Endodermal cell (in vitro differentiated cells): ENCODE measurements at places on chromosomes 6 and 20. TPM values are rescaled to one million over a fixed set of nuclear protein-coding genes. Genes with fewer than 3 reads are reported as not detected.
A peak's percentile ranks its signal among the peaks of the same experiment; 100 is the strongest.

- no peak for DNase-seq
- no peaks in the 10 kb centered on the region for H3K27me3 ChIP-seq
- H3K36me3 ChIP-seq: peaks cover 33% of the 10 kb centered on the region
- no peak overlapping the region for H3K4me3 ChIP-seq
- no peak overlapping the region for H3K27ac ChIP-seq
Observed at GRCh38 chr6:156826290-156826955, 49.2 kb downstream of the ARID1B start.

GRCh38 chr20:5806457-5807263 lies 56.5 kb downstream of the SHLD1 start:
- no peak overlapping the region for H3K27ac ChIP-seq
- H3K4me1 ChIP-seq: peaks cover 4% of the 10 kb centered on the region
- no peaks in the 10 kb centered on the region for H3K27me3 ChIP-seq
- H3K4me3 ChIP-seq: no peak overlapping the region
- no peaks in the 10 kb centered on the region for H3K36me3 ChIP-seq

GRCh38 chr6:106609699-106610098 lies 19.6 kb downstream of the RTN4IP1 start:
- H3K27ac ChIP-seq: no peak overlapping the region
- no peaks in the 10 kb centered on the region for H3K36me3 ChIP-seq
- no peaks in the 10 kb centered on the region for H3K27me3 ChIP-seq
- DNase-seq: peak; percentile 69
- H3K4me1 ChIP-seq: no peaks in the 10 kb centered on the region

Gene OVOL2
- 4.8 to 18.7 TPM (median 17.0 TPM) in 3 replicates for total RNA-seq

Gene SNRPB
- 202 to 316 TPM (median 310 TPM) in 3 replicates for total RNA-seq

DNA sequence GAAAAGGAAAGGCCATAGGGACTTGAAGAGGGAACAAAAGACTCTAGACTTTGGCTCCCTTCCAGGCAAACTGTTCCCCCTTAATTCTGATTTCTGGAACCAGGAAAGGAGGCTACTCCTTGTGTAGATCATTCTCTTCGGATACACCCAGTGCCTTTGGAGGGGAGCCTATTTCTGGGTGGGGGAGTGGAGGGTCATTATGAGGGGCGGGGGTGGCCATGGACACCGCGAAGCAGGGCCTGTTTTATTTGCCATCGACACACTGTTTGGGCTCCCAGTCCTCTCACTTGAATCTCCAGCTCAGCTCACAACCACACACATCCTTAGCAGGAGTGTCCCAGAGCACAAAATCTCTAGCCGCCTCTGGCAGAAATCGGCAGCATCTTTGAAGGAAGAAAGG lies 132.3 kb downstream of the PXDC1 start:
- no peaks in the 10 kb centered on the region for H3K36me3 ChIP-seq
- no peaks in the 10 kb centered on the region for H3K27me3 ChIP-seq
- no peaks in the 10 kb centered on the region for H3K4me1 ChIP-seq

- H3K27me3 ChIP-seq: no peaks in the 10 kb centered on the region
- H3K4me3 ChIP-seq: no peak overlapping the region
- no peak for DNase-seq
- H3K4me1 ChIP-seq: no peaks in the 10 kb centered on the region
Observed at GRCh38 chr20:11020712-11021111, 346.9 kb upstream of the JAG1 start.

Gene RTN4IP1
- 1.7 to 9.9 TPM (median 8.9 TPM) in 3 replicates for total RNA-seq

GRCh38 chr6:119334535-119335264 lies 14.9 kb downstream of the MAN1A1 start:
- H3K4me3 ChIP-seq: no peak overlapping the region
- H3K27me3 ChIP-seq: no peaks in the 10 kb centered on the region
- H3K27ac ChIP-seq: no peak overlapping the region
- DNase-seq: no peak

Gene CLPSL1
- not detected in 3 replicates for total RNA-seq

GRCh38 chr6:148564494-148565035 lies 182.3 kb upstream of the UST start:
- peaks cover 9% of the 10 kb centered on the region for H3K27me3 ChIP-seq
- H3K4me3 ChIP-seq: no peak overlapping the region
- H3K27ac ChIP-seq: no peak overlapping the region
- no peak for DNase-seq
- H3K4me1 ChIP-seq: no peaks in the 10 kb centered on the region

- no peaks in the 10 kb centered on the region for H3K4me1 ChIP-seq
- no peaks in the 10 kb centered on the region for H3K36me3 ChIP-seq
- no peak for DNase-seq
Observed at GRCh38 chr20:52922436-52922835, 49.7 kb upstream of the TSHZ2 start.

GRCh38 chr6:36616893-36617521 lies 22.8 kb downstream of the SRSF3 start:
- H3K4me3 ChIP-seq: no peak overlapping the region
- DNase-seq: no peak
- H3K27me3 ChIP-seq: no peaks in the 10 kb centered on the region
- H3K27ac ChIP-seq: no peak overlapping the region
- H3K4me1 ChIP-seq: peaks cover 6% of the 10 kb centered on the region
- peaks cover 13% of the 10 kb centered on the region for H3K36me3 ChIP-seq

Gene KHDC1L
- total RNA-seq: not detected in 3 replicates

Gene DDO
- not detected in 3 replicates for total RNA-seq

Gene MOCS1
- 11.1 and 11.3 TPM in 2 replicates for total RNA-seq

- no peak overlapping the region for H3K4me3 ChIP-seq
- no peak overlapping the region for H3K27ac ChIP-seq
- no peak for DNase-seq
- H3K4me1 ChIP-seq: no peaks in the 10 kb centered on the region
- H3K36me3 ChIP-seq: no peaks in the 10 kb centered on the region
- no peaks in the 10 kb centered on the region for H3K27me3 ChIP-seq
Observed at GRCh38 chr6:127635091-127635490, 58.1 kb downstream of the C6orf58 start.

GRCh38 chr6:35036828-35037663 lies 104.1 kb downstream of the TCP11 start:
- H3K4me3 ChIP-seq: no peak overlapping the region
- peaks cover 10% of the 10 kb centered on the region for H3K4me1 ChIP-seq
- no peaks in the 10 kb centered on the region for H3K27me3 ChIP-seq
- H3K27ac ChIP-seq: no peak overlapping the region

- no peak overlapping the region for H3K4me3 ChIP-seq
- no peak for DNase-seq
- H3K27me3 ChIP-seq: no peaks in the 10 kb centered on the region
- no peak overlapping the region for H3K27ac ChIP-seq
- H3K36me3 ChIP-seq: no peaks in the 10 kb centered on the region
- no peaks in the 10 kb centered on the region for H3K4me1 ChIP-seq
Observed at GRCh38 chr6:106579281-106579680, 50.0 kb downstream of the RTN4IP1 start.

DNA sequence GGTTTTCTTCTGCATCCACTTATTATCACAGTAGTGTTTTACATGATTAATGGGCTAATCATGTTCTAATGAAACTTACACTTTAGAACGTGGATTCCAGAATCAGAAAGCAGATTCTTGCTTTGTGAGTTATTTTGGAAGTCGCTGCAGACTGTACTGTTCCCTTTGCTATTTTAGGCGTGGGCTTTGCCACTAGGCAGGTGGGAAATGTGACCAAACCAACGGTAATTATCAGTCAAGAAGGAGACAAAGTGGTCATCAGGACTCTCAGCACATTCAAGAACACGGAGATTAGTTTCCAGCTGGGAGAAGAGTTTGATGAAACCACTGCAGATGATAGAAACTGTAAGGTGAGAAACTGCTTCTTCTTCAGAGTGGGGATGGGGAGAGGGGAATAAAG lies 598 bp downstream of the FABP7 start:
- no peak overlapping the region for H3K27ac ChIP-seq
- H3K36me3 ChIP-seq: no peaks in the 10 kb centered on the region
- no peaks in the 10 kb centered on the region for H3K27me3 ChIP-seq
- peaks cover 8% of the 10 kb centered on the region for H3K4me1 ChIP-seq
- H3K4me3 ChIP-seq: peak overlapping the region; percentile 37

DNA sequence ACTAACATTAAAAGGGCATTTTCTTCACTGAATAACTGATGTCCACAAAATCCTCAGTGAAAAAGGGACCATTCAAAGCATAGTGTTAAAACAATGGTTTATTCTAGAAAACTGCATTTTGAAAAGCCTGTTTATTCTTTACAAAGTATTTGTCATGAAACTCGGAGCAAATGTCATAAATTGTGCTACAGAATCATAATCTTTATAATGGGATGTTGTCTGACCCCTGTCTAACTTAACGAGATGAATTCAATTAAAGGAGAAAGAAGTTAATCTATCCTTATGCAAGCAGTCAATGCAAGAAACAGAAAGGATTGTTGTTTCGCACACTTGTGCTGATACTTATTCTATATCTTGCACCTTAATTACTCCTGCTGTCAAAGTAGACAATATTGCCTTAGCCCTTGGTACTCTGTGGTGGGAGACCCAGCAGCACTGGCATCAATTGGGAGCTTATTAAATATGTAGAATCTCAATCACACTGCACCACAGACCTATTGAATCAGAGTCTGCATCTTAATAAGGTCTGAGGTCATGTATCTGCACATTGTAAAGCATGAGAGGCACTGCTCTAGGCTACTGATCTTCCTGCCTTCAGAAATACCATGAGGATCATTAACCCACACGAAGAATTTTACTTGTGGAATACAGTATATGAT lies 708.3 kb downstream of the HDGFL1 start:
- H3K4me3 ChIP-seq: no peak overlapping the region
- DNase-seq: no peak
- H3K4me1 ChIP-seq: no peaks in the 10 kb centered on the region
- no peak overlapping the region for H3K27ac ChIP-seq
- H3K36me3 ChIP-seq: no peaks in the 10 kb centered on the region

DNA sequence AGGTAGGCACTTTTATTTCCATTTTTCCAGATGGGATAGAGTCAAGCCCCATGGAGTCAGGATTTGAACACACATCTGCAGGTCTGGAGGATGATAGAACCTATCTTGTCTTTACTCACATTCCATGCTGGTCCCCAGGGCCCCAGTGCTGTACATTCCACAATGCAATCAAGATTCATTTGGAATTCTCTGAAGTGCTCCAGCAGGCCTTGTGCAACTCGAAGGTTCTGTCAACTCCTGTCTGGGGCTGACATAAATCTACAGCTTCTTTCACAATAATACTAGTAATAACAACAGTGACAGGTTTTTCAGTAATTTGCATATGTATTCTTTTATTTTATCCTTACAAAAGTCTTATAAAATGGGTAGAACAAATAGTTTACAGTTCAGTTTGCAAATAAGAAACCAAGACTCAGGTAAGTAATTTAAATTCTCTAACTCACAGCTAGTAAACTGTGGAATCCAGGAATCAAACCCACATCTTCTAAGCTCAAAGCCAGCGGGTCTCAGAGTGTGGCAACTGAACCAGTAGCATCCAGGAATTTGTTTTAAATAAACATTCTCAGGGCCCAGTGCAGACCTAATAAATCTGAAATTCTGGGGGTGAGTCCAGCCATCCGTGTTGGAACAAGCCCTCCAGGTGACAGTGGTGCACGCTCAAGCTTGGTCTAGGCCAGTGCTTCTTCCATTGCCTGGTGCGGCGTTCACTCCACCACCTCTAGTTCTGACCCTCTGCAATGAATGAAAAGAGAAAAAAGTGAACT lies 137.0 kb upstream of the TNFAIP3 start:
- H3K36me3 ChIP-seq: no peaks in the 10 kb centered on the region
- no peaks in the 10 kb centered on the region for H3K27me3 ChIP-seq
- no peak for DNase-seq
- no peak overlapping the region for H3K4me3 ChIP-seq
- H3K27ac ChIP-seq: no peak overlapping the region
- no peaks in the 10 kb centered on the region for H3K4me1 ChIP-seq
